DND-41 (cell line): ENCODE measurements at places on chromosomes 6 and 20.

- no peak for DNase-seq
These were observed 29.5 kb downstream of the TOP1 start for GRCh38 chr20:41057999-41058673.

DNA sequence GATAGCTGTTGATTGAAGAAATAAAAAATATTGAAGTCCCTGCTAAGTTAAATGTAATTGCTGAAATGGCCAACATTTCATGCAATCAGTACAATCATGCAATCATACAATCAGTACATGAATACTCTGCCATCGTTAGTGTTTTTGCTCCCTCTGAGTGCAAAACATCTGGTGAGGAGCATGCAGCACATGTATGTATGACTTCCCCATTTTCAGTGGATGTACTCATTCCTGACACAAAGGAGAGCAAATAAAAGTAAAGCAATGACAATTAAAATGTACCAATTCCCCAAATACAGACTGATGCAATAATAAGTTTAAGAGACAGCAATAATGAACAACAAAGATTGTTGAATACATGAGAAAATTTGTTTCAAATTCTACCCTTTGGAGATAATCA lies 140.7 kb downstream of the PLCB1 start:
- no peak for DNase-seq

- DNase-seq, result no peak
These were observed 1006.2 kb upstream of the CITED2 start for GRCh38 chr6:140380427-140381218.

GRCh38 chr6:148968771-148969602 lies 222.2 kb downstream of the UST start:
- DNase-seq, result no peak
